Omental fat pad (tissue), 4 donors: ENCODE measurements at places on chromosomes 7 and 10. TPM values are rescaled to one million over a fixed set of nuclear protein-coding genes. Genes with fewer than 3 reads are reported as not detected.

The FOXP2 gene
- total RNA-seq, result 15.3 TPM

The AGAP5 gene
- 5.3 TPM for total RNA-seq

The HOXA1 gene
- total RNA-seq, result 0.79 TPM

GRCh38 chr10:7606951-7607404, 59.8 kb downstream of the ITIH5 start:
- no peak for DNase-seq

DNA sequence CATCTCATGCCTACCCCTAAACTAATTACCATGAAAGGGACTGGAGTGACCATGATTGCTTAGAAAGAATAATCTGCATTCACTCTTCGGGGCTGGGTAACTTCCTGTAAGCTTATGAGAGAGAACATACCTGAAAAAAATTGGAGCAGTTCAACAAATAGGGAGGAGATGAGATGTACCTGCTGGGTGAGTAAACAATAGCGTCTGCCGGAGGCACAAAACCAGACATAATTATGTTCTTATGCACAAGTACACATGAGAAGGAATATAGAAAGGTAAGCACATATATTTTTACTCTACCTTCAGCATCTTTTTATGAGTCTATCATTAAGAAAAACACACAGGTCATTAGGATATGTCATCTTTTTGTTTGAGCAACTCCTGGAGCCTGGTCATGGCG, 224.6 kb upstream of the FERD3L start:
- no peak for DNase-seq

DNA sequence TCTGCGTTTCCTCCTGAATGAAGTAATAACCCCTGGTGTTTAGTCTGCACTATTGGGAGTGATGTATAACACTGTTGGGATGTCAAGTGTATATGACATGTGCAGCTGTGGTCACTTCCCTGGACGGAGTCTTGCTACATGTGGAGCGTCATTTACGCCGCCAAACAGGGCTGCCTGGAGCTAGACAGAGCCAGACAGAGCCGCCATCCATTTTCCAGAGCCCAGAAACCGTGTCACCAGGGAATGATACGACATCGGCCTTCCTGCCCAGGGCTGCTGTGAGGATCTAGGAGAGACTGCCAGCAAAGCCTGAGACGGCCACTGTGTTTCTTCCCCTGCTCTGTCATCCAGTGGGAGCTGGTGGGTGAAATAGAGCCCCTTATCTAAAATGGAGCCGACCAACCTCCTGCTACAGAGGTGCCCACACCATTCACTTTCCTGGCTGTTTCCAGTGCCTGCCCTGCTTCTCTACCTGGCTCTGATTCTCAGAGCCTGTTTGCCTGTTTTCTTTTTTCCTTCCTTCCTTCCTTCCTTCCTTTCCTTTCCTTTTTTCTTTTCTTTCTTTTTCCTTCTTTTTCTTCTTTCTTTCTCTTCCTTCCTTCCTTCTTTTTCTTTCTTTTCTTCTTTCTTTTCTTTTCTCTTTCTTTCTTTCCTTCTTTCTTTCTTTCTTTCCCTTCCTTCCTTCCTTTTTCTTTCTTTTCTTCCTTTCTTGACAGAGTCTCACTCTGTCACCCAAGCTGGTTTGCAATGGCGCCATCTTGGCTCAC, 13.3 kb upstream of the FGFR2 start:
- DNase-seq, result no peak

DNA sequence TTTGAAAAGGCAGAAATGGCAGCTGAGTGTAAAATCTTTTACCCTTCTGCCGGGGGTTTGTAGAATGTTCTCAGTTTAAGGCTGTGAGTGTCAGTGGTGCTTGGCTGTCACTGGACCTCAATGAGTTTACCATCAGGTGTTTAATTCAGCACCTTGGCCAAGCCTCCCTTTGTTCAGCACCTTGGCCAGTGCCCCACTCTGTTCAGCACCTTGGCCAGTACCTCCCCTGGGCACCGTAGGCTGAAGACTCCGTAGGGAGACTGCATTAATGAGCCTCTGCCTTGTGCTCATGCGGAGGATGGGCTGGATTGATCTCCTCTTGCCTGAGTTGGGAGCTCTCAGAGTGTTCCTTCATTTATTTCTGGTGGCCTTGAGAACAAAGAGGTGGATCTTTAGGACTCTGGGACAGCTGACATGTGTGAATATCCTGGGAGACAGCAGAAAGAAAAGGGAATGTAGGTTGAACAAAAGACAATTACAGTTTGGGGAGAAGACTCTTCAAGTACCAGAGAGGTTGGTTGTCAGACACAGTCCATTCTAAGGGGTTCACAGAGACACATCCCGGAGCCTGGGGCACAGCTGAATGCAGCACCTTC, 1.6 kb downstream of the FAM24A start:
- DNase-seq, result no peak

DNA sequence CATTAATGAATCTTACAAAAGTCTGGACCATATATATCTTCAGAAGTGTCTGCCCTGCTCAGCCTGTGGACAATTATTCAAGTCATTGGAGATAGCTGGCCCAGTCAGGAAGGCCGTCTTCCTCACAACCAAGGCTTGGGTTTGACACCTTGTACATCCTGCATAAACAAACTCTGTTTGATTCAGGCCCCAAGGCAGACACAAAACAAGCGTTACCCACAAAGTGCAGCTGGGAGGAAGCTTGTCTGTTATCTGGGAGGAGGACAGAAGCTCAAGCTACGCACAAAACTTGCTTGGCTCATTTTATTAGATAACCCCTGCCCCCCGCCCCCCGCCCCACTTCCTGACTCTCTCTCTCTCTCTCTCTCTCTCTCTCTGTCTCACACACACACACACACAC, 166.9 kb upstream of the WDR11 start:
- no peak for DNase-seq

GRCh38 chr7:157469181-157470016, 132.6 kb downstream of the DNAJB6 start:
- DNase-seq, result no peak

DNA sequence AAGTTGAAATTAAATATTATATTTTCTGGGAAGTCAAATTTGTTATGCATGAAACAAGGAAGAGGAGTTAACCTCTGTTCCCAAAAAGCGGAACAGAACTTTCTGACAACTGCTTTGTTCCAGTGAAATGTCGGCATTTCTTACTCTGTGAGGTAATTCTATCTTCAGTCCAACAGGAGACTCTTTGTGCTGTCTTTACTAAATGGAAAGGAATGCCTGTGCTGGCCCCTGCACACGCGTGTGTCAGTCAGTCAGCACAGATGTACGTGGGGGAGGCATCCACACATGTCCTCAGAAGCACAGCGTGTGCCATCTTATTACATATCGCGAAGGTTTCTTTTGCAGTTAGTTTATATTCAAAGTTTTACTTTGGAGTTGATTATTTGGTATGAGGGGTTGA, 37.5 kb downstream of the NET1 start:
- no peak for DNase-seq

- DNase-seq, result no peak
These were observed 38.5 kb downstream of the VIPR2 start for GRCh38 chr7:159105832-159106811.

GRCh38 chr7:30548845-30549244, 44.2 kb upstream of the GGCT start:
- DNase-seq, result peak; percentile 56

- no peak for DNase-seq
These were observed 113.3 kb downstream of the TCF7L2 start for GRCh38 chr10:113063043-113063967.

- no peak for DNase-seq
These were observed 1.1 kb downstream of the DENND11 start for GRCh38 chr7:141700848-141701371.

GRCh38 chr7:66571568-66571967, 57.1 kb upstream of the KCTD7 start:
- no peak for DNase-seq

- no peak for DNase-seq
These were observed 53.7 kb downstream of the TAF3 start for GRCh38 chr10:7872041-7872442.
